ENCODE measurements at places on chromosomes 6 and 20.
A peak's percentile ranks its signal among the peaks of the same experiment; 100 is the strongest.

DNA sequence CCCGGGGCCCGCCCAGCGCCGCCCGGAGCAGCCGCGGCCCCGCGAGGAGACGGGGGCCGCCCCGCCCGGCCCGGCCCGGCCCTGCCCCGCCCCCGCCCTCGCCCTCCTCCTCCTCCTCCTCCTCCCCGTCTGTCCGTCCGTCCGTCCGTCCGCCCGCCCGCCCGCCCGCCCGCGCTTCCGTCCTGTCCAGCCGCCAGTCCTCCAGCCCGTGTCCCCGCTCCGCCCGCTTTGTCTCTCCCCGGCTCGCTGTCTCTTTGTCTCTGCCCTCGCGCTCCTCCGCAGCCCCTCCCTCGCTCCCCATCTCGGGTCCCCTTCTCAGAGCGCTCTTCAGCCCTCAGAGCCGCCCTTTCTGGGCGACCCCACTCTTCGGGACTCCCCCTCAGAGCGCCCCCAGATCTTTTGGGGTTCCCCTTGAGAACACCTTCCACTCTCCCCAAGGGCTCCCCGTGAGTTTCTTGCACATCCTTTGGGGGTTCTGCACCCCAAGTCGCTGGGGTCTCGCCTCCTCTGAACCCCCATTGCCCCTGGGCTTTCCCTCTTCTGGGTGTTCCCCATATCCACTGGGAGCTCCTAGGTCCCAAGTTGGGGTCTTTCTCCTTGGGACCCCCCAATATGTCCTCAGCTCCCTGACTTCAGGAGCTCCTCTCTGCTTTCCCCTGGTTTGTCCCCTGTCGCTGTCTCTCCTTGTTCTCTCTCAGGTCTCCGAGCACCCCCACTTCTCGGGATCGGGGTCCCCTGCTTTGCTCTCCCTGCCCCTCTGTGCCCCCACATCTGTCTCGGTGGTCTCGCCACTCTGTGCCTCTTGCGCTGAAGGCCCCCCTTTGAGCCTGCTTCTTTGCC is 79.5 kb upstream of the MYL9 start:
- no peak for DNase-seq

- no peak for DNase-seq
These were observed 650 bp upstream of the CASP8AP2 start for GRCh38 chr6:89828988-89829471.

DNA sequence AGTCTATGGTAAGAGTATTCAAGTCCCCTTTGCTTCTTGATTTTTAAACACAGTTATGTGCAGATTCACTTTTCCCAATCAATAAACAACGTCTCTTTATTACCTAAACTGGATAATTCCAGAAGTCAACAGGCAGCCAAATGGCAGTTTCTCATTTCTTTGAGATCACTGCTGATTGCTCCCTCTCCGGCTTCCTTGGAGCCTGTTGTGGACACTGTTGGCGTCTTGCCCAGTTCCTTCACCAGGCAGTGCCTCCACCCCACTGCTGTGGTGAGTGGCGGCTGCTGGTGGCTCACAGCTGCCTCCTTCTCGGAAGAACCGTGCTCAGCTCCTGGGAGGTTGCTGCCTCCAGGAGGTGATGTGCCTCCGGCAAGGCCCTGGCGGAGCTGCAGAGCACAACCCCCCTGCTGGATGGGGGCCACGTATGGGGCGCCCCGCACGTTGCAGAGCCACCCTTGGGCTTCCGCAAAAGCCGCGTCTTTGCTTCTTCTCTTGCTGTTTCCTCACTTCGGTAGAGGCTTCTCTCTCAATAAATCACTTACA is 105.1 kb upstream of the CNKSR3 start:
- no peak for DNase-seq

DNA sequence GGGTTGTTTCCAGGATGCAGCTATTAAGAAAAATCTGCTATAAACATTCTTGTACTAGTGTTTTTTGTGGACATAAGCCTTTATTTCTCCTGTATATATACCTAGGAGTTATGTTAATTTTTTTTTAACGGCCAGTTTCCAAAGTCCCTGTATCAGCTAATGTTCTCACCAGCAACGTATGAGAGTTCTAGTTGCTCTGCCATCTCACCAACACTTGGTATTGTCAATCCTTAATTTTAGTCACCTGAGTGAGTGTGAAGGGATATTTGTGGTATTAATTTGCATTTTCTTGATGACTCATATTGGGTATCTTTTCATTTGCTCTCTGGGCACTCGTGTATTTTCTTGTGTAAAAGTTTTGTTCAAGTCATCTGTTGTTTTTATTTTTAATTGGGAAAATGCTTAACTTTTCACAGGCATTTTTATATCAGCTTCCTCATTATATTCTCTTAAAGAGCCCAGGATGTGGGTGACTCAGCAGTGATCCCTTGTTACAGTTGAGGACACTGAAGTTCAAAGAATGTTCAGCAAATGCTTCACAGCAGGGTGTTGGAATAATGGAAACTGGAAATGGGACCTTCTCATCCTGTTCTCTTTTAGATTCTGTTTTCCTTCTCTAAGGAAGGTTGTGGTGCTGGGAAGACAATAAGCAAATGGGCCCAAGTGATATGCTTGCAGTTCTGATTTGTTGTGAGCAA is 211.7 kb upstream of the PRND start:
- no peak for DNase-seq

DNA sequence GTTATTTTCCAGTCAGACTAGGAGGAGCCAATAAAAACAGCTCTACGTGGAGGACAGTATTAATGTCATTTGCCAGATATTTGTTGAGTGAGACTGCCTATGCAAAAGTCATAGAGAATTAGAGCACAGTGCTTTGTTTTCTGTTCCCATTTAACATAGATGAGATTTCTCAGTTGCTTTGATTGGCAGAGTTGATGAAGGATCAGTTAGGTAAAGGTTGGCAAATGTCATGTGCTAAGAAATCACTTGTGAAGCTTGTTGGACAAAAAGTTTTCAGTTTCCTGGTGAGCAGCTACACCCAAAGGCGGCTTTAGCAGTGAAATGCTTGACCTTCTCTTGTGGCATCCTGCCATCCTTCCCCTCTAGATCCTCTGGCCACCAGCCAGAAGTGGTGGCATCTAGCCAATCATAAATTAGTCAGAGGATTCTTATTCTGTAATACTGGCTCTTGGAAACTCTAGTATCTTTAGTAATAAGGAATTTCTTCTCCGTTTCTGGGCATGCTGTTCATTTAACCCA is 37.0 kb downstream of the BCKDHB start:
- DNase-seq, result no peak

GRCh38 chr6:30265594-30265993 is 52.4 kb upstream of the TRIM26 start:
- DNase-seq, result no peak

GRCh38 chr6:111185954-111186353 is 98.7 kb downstream of the SLC16A10 start:
- DNase-seq, result no peak

- DNase-seq, result no peak
These were observed 830.9 kb upstream of the GJE1 start for GRCh38 chr6:141301779-141302178.

- DNase-seq, result peak; percentile 16
These were observed 580.3 kb upstream of the GJE1 start for GRCh38 chr6:141552463-141552862.

GRCh38 chr6:112979830-112980229 is 632.7 kb downstream of the RFPL4B start:
- no peak for DNase-seq

DNA sequence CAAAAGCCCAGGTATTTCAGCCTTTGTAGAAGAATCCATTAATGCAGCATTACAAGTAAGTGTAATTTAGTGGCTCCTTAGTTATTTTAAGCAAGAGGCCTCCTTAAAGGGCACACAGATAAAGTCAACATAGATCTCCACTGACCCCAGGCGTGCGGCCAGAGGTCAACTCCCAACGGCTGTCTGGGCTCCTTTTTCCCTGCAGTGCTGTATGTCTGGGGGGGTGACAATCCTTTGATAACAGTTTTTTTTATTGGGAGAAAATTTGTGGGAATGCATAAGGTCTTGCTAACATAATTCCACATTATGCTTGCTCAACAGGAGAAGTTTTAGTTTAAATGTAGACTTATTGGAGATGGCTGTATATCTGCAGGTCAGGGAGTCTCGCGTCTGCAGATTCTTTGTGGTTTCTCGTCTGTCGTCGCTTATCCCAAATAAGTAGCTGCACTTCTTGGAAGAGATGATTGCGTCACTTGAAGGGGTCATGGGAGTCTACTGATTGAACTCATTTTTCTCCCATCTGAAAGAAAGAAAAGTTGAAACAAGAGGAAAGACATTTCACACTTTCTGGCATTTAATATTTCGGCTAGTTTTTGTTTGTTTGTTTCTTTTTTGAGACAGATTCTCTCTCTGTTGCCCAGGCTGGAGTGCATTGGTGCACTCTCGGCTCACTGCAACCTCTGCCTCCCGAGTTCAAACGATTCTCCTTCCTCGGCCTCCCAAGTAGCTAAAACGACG is 151.7 kb upstream of the AKAP12 start:
- DNase-seq, result no peak

DNA sequence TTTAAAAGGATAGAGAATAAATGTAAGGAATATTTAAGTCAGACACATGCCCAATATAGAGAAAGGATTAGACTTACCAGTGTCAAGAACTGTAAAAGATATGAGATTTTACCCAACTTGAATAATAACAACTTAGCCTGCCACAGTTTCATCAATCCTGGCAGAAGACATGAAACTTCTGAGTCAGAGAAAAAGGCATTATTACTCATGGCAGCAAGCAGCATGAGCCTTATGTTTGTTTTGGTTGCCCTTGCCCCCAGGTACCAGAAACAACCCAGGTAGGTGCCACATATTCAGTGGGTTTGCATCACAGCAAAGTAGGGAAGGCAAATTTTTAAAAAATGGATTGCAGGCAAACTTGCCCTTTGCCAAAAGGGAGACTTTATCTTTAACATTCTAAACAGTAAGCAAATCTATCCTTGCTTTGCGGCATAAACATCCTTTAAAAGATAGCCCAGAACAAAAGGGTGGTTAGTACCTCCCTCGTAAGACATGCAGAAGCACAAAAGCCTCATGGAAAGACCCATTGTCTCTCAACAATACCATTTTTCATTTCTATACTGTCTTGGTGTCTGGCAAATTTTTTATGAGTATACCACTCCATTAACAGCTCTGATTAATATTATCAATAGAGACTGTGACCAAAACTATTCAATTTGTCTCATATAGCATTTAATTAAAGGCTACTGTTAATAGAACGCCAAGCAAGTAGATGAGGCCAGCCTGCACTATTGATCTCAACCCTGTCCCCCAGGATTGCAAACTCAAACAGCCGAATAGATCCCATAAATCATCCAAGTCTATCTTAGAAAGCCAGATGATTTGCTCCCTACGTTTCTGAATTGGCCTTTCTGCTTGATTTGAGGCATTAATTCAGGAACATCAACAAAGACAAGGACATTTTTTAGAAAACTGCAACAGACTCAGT is 185.1 kb downstream of the COL19A1 start:
- DNase-seq, result no peak

- DNase-seq, result no peak
These were observed 54.5 kb upstream of the REV3L start for GRCh38 chr6:111537528-111537920.

DNA sequence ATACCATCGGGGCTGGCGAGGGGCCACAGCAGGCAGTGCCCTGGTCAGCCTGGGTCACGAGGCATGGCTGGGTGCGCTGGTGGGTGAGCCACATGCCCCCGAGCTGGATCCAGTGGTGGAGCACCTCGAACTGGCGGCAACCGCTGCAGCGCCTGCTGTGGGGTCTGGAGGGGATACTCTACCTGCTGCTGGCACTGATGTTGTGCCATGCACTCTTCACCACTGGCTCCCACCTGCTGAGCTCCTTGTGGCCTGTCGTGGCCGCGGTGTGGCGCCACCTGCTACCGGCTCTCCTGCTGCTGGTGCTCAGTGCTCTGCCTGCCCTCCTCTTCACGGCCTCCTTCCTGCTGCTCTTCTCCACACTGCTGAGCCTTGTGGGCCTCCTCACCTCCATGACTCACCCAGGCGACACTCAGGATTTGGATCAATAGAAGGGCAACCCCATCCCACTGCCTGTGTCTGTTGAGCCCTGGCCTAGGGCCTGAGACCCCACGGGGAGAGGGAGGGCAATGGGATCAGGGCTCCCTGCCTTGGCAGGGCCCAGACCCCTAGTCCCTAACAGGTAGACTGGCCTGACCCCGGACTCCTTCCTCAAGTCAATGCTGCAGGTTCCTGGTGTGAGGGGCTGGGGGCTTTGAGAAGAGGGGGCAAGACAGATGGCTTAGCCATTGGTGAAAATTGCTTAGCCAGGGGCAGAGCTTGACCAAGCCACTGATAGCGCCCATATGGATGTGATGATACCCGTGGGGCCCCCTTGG is 598 bp downstream of the TMEM239 start:
- DNase-seq, result no peak

DNA sequence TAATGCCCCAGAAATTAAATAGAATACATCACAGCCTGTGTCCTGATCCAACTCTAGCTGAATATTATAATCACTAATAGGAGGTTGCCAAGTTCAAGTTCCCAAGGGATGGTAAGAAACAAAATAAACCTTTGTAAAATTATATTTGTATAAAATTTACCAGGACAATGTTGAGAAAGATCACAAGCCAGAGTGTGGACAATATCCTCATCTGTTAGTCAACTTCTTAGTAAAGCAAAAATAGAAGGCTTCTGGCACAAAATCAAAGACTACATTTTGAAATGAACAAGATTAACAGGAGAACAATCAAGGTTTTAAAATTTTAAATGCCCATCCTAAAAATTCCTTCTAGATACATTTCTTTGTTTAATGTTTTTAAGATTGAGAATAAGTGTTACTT is 290.4 kb upstream of the HSF2 start:
- DNase-seq, result no peak

DNA sequence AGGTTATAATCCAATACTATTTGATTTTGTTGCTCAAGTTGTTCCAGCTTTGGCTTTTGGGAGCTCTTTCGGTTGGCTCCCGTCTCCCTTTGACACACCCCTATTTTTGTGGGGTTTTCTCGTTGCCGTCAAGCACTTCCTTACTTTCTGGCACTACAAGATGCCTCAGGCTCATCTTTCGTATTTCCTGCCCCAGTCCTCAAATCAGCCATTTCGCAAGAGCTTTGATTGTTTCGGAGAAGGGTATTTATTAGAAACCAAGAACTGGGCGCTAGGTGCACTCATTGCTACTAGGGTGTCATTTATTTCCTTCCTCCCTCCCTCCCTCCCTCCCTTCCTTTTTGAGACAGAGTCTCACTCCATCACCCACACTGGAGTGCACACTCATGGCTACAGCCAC is 13.3 kb upstream of the SOX12 start:
- no peak for DNase-seq

DNA sequence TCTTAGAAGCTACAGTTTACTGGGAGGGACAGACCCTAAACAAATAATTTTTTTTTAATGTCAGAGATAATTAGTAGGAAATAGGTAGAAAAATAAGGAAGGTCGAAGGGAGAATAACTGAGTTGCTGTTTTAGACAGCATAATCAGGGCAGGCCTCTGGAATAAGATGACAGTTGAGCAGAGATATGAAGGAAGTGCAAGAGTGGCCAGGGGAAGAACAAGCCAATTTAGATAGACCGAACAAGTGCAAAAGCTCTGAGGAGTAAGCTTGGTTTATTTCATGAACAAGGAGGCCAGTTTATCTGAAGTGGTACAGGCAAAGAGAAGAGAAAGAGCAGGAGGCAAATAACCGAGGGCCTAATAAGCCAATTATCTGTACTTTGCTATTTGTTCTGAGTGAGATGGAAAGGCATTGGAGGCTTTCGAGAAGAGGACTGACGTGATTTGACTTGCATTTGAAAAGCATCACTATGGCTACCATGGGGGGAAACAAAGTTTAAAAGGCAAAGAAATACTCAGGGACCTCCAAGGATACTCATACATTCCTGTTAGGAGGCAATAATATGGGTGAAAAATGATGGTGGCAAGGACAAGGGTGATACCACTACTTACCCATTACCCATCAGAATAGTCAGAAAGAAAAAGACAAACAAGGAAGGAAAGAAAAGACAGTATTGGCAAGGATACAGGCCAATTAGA is 19.7 kb downstream of the PROCR start:
- no peak for DNase-seq

GRCh38 chr6:44285552-44286284 is 15.5 kb downstream of the TMEM151B start:
- DNase-seq, result no peak
